ENCODE measurements at places on chromosomes 1 and 21.

DNA sequence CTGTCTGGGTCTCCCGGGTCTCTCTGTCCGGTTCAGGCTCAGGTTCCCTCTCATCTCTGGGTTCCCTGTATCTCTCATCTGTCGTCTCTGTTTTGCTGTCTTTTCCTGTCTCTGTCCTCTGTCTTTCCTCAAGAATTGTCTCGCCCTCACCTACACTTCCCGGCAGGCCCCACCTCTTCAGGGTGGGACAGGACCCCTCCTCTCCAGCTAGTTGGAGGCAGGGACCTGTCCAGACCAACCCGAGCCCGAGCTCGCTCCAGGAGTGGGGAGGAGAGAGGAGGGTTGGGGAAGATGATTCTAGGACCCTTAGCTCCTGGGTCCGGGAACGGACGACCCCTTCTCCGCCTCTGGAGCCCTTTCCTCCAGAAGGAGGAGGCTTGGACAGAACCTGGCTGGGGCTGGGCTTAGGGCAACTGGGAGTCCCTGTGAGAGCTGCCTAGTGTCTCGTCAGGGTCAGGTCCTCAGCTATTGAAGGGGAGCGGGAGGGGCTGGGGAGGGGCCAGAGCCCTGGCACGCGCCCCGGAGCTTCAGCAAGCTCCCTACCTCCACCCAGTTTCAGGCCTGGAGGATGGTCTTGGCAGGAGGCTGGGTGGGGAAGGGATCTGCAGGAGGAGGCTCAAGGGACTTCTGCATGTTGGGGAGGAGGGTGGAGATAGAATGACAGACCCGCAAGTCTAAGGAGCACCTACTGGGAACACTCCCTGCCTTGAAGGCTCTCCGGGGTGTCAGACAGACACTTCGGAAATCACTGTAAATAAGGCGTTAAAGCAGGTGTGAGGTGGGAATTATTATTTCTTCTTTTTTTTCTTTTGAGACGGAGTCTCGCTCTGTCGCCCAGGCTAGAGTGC is 26.3 kb upstream of the EPB41 start:
- no peak for DNase-seq

DNA sequence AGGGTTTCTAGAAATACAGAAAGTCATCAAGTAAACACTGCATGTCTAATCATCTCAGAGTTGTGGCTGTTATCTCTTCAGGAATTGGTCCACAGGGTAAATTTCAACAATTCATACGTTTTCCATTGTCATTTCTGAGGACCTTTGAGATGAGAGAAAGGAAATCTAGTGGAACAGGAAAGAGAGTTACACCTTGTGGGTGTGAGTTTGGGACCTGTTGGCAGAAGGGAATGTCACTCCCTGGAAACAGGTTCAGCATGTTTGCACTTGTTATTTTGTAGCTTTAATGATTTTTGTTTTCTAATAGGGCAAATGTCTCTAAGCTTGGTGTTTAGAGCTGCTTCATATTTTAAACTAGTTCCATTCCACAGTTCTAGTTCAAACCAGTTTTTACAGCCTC is 5.6 kb downstream of the TMEM167B start:
- DNase-seq = no peak

DNA sequence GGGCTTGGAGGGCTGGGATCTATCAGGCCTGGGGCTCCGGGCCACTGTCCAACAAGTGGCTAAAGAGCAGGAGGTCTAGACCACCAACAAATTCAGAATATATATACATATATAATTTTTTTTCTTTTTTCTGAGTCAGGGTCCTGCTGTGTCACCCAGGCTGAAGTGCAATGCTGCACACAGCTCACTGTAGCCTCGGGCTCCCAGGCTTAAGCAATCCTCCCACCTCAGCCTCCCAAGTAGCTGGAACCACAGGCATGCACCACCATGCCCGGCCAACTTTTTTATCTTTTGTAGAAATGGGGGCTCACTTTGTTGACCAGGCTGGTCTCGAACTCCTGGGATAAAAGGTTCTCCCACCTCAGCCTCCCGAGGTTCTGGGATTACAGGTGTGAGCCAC is 6.8 kb upstream of the LAPTM5 start:
- no peak for DNase-seq

DNA sequence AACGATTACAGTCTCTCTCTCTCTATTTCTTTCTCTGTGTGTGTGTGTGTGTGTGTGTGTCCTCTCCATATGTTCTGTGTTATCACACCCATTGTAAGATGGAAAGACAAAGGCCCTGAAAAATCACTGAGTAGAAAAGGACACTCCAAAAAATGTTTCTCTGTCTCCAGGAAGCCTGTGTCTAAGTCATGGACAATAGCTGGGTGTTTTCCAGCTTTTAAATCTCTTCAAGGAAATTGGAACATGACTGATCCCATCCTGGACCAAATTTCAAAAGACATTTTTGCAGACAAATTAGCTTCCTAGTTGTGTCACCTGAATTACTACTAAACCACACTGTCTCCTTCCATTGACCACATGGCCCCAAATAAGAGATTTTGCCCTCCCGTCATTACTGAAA is 31.0 kb upstream of the LMX1A start:
- DNase-seq = no peak

DNA sequence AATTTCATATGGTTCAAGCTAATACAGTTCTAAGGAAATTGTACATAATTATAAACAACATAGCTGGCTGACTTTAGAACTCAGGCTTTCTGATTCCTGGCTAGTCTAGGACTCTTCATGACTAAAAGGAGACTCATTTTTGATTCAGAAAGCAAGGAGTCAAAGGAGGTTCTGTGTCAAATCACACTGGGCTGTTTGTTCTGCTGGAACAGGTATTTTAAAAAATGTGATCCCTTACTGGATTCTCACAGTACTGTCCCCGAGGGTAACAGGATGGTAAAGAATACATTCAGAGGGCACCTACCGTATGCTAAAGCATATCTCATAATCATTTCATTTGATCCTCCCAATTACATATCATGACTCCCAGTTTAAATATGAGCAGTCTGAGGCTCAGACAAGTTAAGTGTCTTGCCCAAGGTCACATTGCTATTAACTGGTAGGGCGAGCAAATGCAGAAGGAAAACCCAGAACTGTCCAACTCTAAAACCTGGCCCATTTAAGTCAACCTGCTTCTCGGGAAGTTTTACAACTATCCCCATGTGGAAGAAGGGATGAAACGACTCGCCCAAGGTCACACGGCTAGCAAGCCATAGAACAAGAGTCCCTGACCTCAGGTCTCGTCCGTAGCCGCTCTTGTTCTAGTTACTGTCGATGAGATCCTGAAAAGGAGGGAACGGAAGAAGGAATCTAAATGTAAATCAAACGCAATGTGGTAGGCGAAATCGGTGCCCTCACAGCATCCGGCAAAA is 675 bp downstream of the MYSM1 start:
- DNase-seq = no peak

- DNase-seq = no peak
Observed at GRCh38 chr1:156198831-156199349, 5.0 kb downstream of the SLC25A44 start.

DNA sequence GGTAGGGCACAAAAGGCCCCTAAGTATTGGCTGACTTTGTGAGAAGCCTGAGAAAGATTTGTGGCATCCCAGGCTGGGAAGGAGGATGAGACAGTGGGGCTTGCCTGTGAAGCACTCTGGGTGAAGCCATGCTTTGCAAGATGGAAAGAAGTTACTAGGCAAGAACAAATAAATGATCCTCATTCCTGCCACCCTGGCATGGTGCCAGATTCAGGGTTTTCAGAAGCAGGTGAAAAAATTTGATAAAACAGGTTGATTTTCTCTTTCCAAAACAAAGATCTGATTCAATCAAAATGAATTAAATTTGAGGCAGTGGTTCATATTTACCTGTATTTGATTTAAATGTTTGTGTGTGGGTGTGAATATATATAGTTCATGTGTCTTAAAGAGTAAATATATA is 386.9 kb upstream of the PROX1 start:
- DNase-seq = no peak

GRCh38 chr1:10857687-10858086 is 61.2 kb upstream of the CASZ1 start:
- no peak for DNase-seq

DNA sequence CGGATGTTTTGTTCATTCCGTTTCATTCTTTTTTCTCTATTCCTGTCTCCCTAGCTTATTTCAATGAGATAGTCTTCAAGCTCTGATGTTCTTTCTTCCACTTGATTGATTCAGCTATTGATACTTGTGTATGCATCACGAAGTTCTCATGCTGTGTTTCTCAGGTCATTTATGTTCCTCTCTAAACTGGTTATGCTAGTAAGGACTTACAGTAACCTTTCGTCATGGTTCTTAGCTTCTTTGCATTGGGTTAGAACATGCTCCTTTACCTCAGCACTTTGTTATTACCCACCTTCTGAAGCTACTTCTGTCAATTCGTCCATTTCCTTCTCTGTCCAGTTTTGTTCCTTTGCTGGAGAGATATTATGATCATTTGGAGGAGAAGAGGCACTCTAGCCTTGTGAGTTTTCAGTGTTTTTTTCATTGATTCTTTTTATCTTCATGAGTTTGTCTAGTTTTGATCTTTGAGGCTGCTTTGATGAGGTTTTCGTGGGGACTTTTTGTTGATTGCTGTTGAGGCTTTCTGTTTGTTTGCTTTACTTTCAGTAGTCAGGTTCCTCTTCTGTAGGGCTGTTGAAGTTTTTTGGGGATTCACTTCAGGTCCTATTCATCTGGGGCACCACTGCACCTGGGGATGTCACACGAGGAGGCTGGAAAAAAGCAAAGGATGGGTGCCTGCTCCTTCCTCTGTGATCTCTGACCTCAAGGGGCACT is 496.9 kb upstream of the LRRC7 start:
- DNase-seq = no peak

DNA sequence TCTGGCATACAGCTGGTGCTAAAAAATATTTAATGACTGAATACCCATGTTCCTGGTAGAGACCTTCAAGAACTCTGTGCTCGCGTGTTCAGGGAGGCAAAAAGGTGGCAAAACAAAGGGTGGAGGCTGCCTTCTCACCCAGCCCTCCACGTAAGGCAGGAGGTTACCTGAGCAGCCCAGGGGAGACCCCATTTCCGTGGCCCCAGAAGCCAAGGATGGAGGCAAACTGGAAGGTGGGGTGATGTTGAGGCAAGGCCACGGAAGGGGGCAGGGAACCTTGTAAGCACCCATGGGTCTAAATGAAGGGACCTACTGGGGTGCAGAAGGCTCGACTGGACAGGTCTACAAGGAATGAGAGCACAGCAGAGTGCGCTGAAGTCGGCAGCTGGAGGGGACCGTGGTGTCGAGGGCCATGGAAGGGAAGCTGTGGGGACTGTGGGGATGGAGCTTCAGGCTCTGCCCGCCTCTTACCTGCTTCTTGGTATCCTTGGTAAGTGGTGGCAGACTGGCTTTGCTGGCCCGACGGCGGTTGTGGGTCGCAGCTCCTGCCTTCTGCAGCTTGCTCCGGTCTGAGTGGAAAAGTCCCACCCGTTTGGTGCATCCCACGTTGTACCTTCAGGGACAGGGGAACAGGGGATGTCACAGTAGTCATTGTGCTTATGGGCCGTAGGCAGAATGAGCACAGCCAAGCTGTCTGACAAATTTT is 8.9 kb upstream of the A3GALT2 start:
- no peak for DNase-seq

- DNase-seq = no peak
Observed at GRCh38 chr1:231971397-231972110, 345.0 kb downstream of the DISC1 start.

- no peak for DNase-seq
Observed at GRCh38 chr21:33070998-33071769, 1.2 kb downstream of the OLIG1 start.

- DNase-seq = no peak
Observed at GRCh38 chr1:228500143-228500734, 13.1 kb downstream of the RNF187 start.

DNA sequence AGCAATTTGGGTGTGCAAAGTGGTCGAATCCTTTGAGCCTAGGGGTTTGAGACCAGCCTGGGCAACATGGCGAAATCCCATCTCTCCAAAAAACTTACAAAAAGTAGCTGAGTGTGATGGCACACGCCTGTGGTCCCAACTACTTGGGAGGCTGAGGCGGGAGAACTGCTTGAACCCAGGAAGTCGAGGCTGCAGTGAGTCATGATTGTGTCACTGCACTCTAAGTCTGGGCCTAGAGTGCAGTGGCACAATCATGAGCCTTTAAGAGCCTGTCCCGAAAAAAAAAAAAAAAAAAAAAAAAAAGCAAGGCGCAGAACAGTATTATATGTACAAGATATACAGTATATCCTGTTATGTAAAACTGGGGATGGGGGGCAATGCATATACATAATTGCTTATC is 25.1 kb upstream of the HTR1D start:
- no peak for DNase-seq

GRCh38 chr1:36853638-36854037 is 180.7 kb downstream of the GRIK3 start:
- DNase-seq = no peak

DNA sequence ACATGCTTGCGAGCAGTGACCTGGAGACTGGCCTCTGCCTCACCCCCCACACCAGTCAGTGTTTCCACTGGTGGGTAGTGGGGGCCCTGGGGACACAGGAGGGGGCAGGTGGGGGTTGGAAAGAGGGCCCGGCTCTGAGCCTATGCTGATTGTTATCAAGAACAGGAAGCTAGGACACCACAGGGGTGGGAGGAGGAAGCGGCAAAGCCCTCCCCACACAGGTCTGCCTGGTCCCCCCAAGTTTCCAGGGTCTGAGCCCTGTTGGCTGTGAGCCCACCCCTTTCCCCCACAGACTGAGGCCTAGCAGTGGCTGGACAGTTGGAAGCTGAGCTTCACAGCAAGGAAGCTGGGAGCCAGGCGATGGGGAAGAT is 1.6 kb upstream of the PTPN7 start:
- DNase-seq = no peak

- DNase-seq = no peak
Observed at GRCh38 chr1:51583532-51583931, 33.4 kb upstream of the OSBPL9 start.

DNA sequence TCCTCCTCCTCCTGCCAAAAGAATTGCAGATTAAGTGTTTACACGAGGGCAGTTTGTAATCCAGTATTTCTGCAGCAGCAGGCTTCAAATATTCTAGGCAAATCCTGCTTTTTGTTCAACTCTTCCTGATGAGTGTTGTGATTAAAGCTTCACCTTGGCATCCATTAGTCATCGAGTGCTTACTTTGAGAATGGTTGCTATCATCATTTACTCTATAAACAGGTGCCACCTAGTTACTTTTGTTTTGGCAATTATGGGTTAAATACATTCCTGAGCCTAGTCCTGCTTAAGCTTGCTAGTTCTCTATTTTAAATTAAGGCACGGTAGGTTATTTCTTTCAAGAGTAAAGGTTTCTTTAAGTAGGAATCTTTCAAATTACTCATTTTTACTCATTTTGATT is 20.3 kb downstream of the PDC start:
- no peak for DNase-seq

DNA sequence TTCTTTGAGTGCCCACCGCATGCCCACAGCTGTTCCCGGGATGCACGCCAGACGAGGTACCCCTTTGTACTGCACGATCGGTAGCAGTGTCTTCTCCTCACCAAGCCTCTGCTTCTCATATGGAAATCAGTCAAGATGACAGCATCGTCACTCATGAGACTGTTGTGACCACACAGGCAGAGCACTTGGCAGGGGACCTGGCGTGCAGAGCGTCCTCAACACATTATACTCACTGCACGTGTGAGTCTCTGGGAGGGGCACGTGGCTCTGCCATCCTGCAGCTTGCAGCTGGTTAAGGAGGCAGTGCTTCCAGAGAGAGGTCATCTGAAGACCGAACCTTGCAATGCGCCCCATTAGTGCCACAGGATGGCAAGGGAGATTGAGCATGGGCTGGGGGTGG is 266.8 kb downstream of the NPHP4 start:
- no peak for DNase-seq

All from NCI-H2227 treated with DMSO at 0.1 percent for 48 hours (cell line).